Cortex of kidney (tissue), 1 donor: ENCODE measurements at places on chromosomes 4 and X.

GRCh38 chr4:2101346-2102044 lies 42.4 kb downstream of the NAT8L start:
- no peak for DNase-seq

GRCh38 chr4:187251896-187252295 lies 528.2 kb upstream of the FAT1 start:
- DNase-seq, result no peak

DNA sequence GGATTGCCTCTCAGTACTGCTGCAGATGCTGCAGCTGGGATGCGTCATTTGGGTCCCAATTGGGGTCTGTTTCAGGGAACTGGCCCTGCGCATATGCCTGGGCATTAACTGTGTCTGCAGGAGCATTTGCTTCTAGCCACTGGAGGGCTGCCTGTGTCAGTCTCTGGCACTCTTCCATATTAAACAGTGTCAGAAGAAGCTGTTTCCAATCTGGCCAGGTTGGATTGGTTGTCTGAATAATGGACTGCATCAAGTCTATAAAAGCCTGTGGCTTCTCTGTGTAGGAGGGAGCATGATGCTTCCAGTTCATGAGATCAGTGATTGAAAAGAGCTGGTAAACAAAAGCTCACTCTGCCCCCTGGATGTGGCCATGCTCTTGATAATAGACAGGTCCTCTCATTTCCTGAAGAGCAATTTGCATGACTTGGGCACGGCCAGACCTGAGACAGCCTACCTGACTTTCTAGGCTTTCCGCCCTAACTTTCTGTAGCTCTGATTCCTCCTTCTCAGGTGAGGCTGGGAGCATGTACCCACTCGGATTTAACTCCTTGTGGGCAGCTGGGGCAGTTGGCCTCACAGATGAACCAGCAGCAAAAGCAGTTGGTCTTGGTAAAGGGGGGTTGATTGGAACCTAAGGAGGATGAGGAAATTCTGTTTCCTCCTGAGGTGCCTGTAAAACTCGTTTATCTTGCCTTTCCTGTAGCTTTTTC lies 29.2 kb downstream of the SULT1E1 start:
- no peak for DNase-seq

DNA sequence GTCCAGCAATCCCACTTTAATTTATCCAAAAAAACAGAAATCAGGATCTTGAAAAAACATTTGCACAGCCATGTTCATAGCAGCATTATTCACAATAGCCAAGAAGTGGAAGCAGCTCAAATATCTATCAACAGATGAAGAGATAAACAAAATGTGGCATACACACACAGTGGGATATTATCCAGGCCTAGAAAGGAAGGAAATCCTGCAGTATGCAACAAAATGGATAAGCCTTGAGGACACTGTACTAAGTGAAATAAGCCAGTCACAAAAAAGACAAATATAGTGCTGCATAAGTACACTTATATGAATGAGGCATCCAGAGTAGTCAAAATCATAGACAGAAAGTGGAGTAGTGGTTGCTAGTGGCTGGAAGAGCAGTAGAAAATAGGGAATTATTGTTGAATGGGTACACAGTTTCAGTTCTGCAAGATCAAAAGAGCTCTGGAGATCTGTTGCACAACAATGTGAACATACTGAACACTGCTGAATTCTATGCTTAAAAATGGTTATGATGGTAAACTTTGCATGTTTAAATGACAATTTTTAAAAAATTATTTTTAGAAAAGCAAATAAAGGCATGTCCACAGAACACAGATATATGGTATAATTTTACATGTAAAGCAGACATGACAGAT lies 25.6 kb downstream of the CHM start:
- no peak for DNase-seq

GRCh38 chr4:107564326-107564725 lies 155.7 kb downstream of the PAPSS1 start:
- no peak for DNase-seq

DNA sequence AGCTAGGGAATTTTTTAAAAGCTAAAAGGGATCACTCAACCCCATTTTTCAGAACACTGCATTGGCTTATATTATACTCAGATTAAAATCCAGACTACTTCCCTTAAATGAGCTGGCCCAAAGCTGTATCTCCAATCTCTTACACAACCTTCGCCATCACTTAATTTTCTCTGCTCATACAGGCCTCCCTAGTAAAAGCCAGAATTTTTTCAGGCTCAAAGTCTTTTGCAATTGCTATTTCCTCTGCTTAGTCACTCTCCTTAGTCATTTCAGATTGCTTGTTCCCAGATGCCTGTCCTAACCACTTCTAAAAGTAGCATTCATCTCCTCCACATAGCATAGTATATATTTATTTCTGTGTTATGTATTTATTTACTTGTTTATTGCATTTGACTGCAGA lies 1587.9 kb upstream of the ADGRL3 start:
- DNase-seq, result no peak

- no peak for DNase-seq
Observed at GRCh38 chr4:100414016-100414790, 103.6 kb downstream of the EMCN start.

DNA sequence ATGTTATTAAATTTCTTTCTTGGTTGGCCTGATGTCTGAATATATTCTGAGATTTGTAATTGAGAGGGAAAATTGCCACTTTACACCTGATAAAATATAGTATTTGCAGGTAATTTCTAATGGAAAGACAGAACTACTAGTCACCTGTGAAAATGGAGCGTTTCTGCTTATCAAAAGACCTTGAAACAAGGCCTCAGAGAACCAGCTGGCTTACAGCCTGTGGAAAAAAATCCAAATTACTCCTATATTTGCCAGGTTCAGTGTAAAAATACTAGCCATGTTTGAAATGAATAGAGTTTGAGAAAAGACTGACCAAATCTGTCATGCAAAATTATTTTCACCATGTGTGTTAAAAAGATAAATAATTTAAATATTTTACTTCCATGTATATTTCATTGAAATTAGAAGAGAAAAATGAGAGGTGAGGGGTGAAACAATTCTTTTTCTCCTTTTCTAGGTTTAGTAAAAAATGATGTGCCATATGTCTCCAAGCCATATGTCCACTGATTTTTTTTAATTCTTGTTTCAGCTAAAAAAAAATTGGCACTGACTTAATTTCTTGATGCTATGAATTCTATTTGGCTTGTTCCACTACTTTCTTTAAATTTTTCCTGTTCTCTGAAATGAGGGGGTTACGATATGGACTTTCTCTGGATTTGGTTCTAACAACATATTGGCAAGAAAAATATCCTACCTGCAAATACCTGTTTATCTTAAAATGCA lies 464.9 kb downstream of the GRXCR1 start:
- DNase-seq, result no peak

- DNase-seq, result no peak
Observed at GRCh38 chrX:65690057-65690855, 22.8 kb downstream of the MSN start.

DNA sequence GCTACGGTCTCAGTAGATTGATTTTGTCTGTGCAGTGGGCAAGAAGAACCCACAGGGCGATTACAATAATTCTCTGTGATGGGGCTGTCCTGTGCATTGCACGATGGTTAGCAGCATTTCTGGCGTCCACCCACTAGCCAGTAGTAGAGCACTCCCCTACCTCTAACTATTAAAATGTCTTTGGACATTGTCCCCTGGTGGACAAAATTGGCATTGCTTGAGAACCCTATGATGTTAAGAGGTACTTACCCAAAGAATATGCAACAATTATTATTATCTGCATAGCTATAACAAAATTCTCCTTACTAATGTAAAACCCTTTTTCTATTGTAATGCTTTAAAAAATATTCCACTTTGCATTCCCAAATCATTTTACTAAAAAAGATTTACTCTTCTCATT lies 109.5 kb upstream of the VCX3A start:
- no peak for DNase-seq

DNA sequence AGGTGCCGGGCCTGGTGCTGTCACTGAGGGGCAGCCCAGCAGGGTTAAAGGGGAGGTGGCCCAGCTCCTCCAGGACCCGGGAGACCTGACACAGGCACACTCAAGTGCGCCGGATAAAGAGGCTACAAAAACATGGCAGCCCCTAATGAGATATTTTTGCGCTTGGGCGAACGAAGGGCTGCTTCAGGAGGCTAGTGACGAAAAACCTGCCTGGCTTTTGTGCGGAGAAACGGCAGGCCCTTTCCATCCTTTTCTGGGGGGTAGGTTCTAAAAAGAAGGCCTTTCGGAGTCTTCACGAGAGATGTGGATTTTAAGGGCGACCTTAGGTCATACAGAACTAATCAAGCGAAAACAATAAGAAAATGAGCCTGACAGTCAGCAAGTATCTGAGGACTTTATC lies 35.5 kb downstream of the HELT start:
- DNase-seq, result no peak

GRCh38 chr4:98522636-98523395 lies 135.6 kb downstream of the TSPAN5 start:
- DNase-seq, result no peak

DNA sequence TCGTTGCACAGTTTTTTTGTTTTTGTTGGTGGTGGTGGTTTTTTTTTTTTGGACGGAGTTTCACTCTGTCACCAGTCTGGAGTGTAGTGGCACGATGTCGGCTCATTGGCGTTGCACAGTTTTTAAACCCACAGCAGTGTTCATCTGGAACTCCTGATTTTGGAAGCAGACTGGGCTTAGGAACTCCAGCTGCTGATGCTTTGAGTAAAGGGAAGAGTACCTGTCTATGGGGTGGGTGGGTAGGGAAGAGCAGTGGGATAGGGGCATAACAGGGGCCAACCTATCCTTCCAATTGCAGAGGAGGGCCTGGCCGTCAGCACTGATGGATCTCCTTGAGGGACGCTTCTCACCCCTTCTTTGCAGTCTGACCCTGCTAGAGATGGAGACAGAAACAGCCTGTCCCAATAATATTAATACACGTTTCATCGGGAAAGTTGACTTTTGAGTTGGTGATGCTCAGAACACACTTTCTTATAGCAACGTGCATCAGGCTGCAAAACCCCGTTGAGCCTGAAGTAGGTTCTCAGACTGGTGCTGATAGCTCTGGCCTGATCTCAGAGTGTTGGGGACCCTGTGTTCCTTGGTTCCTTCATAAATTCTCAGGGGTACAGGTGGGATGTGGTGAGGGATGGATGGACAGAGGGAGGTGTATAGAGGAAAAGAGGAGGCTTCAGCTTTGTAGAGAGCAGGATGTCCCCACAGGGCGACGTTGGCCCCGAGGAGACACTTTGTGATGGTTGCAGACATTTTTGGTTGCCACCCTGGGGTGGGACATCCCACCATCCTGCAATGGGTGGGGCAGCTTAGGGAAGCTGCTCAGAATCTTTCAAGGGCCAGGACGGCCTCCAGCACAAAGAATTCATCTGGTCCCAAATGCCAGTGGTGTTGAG lies 2.3 kb downstream of the CD99 start:
- no peak for DNase-seq

DNA sequence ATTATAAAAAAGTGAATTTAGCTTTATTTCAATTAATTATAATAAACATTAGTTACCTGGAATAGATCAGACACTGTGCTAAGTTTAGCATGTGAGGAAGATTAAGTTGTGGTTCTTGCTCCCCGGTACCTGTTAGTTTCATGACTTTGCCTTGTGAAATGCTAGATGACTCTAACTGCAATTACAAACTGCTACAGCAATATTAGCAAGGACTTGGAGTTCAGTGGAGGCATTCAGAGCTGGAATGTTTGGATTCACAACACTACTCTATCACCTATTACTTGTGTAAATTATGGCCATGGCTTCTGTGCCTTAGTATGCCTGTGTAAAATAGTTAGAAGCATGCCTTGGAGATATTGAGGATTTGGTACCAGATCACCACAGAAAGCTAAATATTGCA lies 21.4 kb upstream of the ANXA10 start:
- no peak for DNase-seq
